ENCODE measurements at places on chromosomes 11 and 22.

- no peak for DNase-seq
These were observed 574.5 kb downstream of the DLG2 start for GRCh38 chr11:85052636-85053035.

DNA sequence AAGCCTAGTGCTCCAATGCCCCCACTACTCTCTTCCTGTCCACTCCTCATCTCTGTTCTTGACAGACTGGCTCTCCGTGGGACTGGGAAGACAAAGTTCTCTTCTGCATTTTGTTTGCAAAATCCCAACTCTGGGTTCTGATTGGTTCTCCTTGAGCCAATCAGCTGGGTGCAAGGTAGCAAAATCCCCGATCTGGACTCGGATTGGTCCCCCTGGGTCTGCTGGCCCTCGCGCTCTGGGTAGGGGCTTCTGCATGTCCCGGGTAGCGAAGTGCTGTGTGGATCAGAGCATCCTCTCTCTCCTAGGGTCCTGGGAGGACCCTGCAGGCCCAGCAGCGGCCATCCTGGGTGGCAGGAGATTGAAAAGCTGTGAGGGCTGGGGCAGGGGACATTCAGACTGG, 22.3 kb upstream of the A4GALT start:
- no peak for DNase-seq

GRCh38 chr11:26587073-26587472, 15.0 kb upstream of the MUC15 start:
- no peak for DNase-seq

GRCh38 chr11:69374946-69375310, 81.0 kb downstream of the MYEOV start:
- no peak for DNase-seq

- no peak for DNase-seq
These were observed 15.0 kb downstream of the SYTL2 start for GRCh38 chr11:85795712-85796487.

GRCh38 chr11:121024989-121025388, 1.1 kb downstream of the TBCEL start:
- no peak for DNase-seq

Data from fibroblast of skin of right biceps (primary cell).